ENCODE measurements at places on chromosomes 16 and 17.

DNA sequence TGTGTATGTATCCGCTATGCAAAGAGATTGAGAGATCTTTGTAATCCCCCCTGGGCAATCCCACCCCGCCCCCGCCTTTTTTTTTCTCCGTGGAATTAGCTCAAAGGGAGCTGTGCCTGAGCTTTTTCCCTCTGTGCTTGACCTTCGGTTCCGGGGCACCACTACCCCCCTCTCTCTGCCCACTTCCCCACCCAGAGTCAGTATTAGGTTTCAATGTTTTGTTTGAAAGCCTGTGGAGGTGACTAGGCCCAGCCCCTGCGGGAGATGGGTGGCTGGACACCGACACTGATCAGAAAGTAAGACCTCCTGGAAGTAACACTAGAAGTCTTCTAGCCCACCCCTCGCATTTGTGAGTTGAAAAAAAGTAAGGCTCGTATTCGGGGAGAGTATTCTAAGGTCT, 7.0 kb downstream of the CBLN1 start:
- no peak for DNase-seq

DNA sequence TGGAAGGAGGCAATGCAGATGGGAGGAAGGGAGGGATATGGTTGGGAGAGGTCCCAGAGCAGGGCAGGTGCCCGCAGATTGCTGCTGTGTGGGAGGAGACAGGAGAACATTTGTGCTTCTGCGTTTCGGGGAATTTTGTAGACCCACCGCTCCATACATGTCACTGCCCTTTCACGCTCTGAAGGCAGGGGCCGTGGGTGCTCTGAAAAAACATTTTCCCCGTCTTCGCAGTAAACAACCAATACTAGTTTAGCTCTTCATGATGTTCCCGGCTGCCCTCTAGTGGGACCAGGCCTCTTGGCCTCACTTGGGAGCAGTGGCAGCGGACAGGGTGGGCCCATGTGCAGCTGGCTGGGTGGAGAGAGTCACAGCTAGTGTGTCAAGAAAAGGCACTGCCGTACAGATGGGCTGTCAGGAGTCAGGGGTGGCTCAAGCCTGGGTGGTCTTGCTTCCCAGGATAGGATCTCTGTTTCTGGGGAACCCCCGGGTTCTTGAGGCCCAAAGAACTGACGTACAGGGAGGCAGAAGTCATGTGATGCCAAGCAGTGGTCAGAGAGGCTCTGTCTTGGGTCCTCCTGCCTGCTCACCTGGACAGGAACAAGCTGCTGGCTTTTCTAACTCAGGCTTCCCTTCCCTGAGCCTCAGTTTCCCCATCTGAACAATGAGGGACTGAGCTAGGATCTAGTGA, 46.5 kb upstream of the CPNE2 start:
- DNase-seq, result peak; percentile 84

DNA sequence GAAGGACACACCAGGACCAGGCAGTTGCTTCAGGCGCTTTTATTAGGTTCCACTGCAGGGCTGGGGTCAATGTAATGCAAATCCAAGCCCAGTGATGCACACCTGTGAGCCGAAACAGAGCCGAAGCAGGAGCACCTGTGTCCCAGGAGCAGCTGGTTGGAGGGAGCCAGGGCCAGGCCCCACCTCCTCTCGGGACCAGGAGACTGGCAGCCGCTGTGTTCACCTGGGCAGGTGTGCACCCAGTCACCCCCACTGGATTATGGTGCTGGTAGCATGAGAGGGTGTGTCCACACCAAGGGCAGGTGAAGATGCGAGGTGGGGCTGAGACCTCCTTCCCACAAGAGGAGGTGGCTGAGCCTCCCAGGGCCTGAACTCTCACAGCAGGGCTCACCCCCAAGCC, 4.7 kb upstream of the FAAP100 start:
- DNase-seq, result no peak

GRCh38 chr16:71712501-71712900, 12.0 kb downstream of the PHLPP2 start:
- no peak for DNase-seq

GRCh38 chr17:80770881-80771611, 220.6 kb upstream of the CHMP6 start:
- DNase-seq, result no peak

- no peak for DNase-seq
Observed at GRCh38 chr17:6712058-6712853, 913 bp downstream of the SLC13A5 start.

GRCh38 chr16:50210266-50211038, 55.9 kb upstream of the ADCY7 start:
- peak; percentile 51 for DNase-seq

DNA sequence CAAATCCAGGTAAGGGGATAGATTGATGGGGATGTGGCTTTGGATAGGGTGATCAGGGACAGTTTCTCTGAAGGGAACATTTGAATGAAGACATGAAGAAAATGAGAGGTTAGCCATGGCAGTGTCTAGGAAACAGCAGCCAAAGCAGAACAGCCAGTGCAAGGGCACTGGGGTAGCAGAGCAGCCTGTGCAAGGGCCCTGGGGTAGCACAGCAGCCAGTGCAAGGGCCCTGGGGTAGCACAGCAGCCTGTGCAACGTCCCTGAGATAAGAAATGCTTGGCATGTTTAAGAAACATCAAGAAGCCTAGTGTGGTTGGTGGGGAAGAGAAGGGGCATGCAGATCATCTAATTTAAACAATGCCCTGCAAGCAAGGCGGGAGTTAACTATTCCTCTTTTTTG, 128.5 kb downstream of the IRX5 start:
- DNase-seq, result no peak

- no peak for DNase-seq
Observed at GRCh38 chr17:80163336-80163735, 6.5 kb upstream of the CARD14 start.

- no peak for DNase-seq
Observed at GRCh38 chr17:70037498-70037897, 37.5 kb upstream of the KCNJ16 start.

- no peak for DNase-seq
Observed at GRCh38 chr16:89572073-89572484, 3.5 kb upstream of the CPNE7 start.

DNA sequence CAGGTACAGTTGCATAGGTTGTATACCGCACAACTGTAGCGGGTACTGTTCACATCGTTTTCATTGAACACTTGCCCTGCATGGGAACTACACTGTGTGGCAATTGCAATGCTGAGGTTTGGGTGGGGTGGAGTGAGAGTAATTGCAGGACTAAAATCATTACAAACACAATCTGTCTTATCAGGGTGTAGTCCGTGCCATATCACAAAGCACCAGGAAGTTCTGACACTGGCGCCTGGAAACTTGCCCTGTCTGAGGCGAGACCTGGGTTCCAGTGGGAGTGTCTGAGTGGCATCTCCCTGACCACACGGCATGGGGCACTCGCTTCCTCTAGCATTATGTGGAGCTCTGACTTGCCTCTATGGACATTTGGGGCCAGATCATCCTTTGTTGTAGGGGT, 153.4 kb downstream of the RGS9 start:
- DNase-seq, result no peak

- DNase-seq, result peak; percentile 77
Observed at GRCh38 chr17:50816771-50817751, 18.3 kb upstream of the WFIKKN2 start.

Measured in germinal center (tissue), 1 donor.